ENCODE measurements at places on chromosomes 1 and 21. TPM values are rescaled to one million over a fixed set of nuclear protein-coding genes. Genes with fewer than 3 reads are reported as not detected.

- peaks cover 2% of the 10 kb centered on the region for H3K36me3 ChIP-seq
- no peak overlapping the region for H3K27ac ChIP-seq
- DNase-seq: no peak
- H3K4me3 ChIP-seq: no peak overlapping the region
- no peaks in the 10 kb centered on the region for H3K27me3 ChIP-seq
- peaks cover 11% of the 10 kb centered on the region for H3K4me1 ChIP-seq
These were observed 19.5 kb downstream of the INKA2 start for GRCh38 chr1:111719674-111720132.

RGS4 gene
- not detected for total RNA-seq

DNA sequence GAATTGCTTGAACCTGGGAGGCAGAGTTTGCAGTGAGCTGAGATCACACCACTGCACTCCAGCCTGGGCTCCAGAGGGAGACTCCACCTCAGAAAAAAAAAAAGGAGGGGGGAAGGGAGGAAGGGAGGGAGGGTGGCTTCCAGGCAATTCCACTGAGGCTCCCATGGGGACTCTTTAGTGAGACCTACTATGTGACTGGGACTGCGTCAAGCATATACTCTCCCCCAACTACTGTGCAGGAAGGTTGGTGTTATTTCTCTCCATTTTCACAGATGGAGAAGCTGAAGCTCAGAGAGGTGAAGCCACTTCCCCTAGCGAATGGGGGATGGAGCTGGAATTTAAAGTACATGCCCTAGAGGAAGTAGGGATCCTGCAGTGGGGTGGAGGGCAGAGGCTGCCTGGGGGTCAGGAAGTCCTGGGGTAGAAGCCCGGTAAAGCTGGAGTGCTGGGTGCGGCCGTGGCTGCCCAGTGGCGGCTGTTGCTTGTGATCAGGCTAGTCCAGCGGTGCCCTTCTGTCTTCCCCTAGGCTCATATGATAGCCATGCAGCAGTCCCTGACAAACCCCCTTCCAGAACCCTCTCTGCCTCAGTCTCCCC is 40.3 kb downstream of the RAP1GAP start:
- H3K27ac ChIP-seq: no peak overlapping the region
- DNase-seq: no peak
- no peaks in the 10 kb centered on the region for H3K27me3 ChIP-seq
- peaks cover 3% of the 10 kb centered on the region for H3K4me1 ChIP-seq
- H3K36me3 ChIP-seq: no peaks in the 10 kb centered on the region

DNA sequence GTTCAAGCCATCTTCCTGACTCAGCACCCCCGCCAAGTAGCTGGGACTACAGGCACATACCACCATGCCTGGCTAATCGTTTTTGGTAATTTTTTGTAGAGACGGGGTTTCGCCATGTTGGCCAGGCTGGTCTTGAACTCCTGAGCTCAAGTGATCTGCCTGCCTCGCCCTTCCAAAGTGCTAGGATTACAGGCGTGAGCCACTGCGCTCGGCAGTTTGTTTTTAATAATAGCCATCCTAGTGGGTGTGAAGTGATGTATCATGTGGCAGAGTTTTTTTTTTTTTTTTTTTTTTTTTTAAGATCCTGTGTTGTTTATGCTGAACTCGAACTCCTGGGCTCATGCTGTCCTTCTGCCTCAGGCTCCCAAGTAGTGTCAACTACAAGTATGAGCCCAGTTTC is 51.8 kb downstream of the SPEN start:
- H3K27ac ChIP-seq: no peak overlapping the region
- H3K4me1 ChIP-seq: no peaks in the 10 kb centered on the region
- no peak overlapping the region for H3K4me3 ChIP-seq
- H3K27me3 ChIP-seq: no peaks in the 10 kb centered on the region
- H3K36me3 ChIP-seq: peaks cover 2% of the 10 kb centered on the region
